T-helper 9 cell (primary cell): ENCODE measurements at places on chromosomes 1 and 21.

- peak; percentile 9 for DNase-seq
Observed at GRCh38 chr1:231039161-231040018, 664 bp downstream of the FAM89A start.

DNA sequence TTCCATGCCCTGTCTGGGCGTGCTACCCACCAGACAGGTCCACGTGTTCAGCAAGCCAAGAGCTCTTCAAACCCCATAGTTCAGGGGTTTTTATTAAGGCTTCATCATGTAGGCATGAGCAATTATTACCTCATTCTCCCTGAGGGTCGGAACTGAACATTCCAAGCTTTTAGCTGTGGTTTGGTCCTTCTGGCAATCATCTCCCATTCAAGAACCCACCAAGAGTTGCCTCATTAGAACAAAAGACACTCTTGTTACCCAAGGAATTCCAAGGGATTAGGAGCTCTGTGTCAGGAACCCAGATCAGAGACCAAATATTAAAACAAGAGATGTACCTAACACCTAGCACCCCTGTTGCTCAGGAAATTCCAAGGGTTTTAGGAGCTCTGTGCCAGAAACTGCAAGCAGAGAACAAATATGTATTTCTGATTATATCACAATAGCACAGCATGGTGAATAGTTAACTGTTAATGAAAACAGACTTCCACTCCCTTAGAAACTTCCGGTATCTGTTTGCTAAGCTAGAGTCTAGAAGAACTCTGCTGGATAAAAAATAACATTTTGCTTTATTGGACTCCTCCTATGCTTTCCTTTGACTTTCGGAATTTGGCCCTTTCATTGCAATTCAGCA is 201.2 kb upstream of the L1TD1 start:
- DNase-seq, result no peak

- DNase-seq, result no peak
Observed at GRCh38 chr1:162994921-162995320, 74.2 kb upstream of the RGS4 start.

DNA sequence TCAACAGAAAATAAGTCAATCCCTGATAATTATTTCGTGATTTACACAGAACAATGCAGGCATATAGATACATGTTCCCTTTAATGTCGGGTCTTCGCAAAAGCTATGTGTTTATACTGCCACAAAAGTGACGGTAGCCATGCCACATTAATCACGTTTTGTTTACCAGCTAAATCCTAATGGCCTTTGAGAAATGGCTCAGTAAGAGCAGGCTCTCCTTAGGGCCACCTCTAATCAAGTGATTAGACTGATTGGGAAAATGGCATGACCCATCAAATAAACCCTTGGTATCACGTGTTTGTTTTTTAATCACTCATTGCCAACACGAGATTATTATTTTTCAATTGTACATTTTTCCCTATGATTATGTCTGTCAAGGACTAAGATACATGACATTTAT is 102.0 kb upstream of the USP25 start:
- no peak for DNase-seq

DNA sequence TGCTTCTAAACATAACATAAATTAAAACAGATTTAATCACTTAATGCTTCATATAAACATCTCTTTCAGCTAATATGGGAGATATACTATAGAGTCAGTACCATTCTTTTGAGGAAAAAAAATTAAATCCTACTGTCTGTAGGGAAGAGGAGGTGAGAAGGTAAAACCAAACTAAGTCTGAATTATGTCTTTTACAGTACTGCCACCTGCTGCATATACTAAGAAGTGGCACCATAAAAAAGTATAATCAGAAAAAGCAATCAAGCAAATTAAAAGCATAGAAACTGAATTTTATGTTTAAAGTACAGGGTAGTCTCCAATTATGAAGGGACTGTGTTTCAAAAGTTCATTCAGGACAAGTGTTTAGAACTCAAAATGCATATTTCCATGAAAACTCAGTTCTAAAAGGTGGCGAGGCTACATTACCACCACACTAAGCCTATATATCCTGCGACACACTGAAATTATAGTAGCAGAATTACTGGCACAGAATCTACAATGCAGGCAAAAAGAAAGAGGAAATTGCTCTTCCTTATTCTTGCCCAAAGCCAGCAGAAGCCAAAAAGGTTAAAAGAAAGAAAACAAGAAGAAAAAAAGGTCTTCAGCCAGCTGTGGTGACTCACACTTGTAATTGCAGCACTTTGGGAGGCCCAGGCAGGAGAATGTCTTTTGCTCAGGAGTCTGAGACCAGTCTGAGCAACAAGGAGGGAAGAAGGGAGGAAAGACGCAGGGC is 9.0 kb downstream of the NSL1 start:
- DNase-seq, result no peak
